Activated CD8-positive, alpha-beta T cell treated with anti-CD3 and anti-CD28 coated beads, Interleukin-2, amount 10 ng/mL, durations not matched to agents 7 days and 5 days (primary cell): ENCODE measurements at places on chromosomes 7 and 10.

DNA sequence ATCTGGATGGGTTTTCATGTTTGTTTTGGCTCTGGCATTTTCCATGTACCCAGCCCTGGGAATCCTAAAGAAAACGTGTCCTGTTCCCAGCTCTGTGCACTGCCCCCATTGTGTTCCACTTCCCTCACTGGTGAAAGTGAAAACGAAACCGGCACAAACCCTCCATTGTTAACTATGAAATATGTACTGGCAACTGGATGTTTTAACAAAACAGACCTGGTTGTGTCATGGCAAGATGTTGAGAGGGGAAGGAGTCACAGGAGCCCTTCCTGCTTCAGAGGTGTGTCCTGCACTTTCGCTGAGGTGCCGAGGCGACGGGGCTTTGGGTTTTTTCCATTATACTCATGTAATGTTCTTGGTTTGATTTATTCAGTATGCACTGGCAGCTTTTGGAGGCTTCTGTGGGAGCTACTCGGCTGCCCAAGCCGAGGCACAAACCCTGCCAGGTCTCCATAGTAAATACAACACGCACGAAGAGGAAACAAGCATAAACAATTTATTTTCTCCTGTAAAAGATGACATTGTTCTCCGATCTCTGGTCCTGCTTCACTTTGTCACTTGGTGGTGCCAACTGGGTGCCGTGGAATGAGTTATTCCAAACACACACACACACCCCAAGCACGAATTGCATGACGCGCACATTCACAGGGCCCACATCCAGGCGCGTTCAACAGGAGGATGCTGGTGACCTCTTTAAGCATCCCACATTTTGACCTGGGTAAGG lies 118.2 kb downstream of the CDK6 start:
- peak; percentile 82 for DNase-seq

DNA sequence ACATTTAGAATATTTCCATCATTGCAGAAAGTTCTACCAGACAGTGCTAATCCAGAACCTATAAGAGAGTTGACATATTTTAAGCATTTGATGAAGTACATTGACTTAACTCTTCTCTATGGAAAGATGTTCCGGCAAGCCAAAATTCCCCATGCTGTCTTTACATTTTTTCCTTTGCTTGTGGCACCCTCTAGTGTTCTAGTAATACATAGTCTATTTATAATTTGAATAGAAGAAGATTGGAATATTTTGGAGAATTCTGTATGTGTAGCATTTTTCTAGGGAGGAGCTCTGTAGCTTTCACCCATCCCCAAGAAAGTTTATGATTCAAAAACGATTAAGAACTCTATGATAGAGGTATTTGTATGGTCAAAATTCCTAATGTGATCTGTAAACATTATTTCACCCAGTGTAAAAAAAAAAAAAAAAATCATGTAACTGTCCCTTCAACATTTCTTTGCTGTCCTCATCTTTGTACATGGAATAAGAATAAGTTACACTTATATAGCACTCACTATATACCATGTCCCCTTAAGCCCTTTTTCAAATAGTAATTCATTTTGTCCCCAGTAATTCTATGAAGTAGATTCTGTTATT lies 33.2 kb downstream of the NRF1 start:
- DNase-seq = no peak

GRCh38 chr7:16137944-16138343 lies 283.4 kb downstream of the CRPPA start:
- DNase-seq = no peak

DNA sequence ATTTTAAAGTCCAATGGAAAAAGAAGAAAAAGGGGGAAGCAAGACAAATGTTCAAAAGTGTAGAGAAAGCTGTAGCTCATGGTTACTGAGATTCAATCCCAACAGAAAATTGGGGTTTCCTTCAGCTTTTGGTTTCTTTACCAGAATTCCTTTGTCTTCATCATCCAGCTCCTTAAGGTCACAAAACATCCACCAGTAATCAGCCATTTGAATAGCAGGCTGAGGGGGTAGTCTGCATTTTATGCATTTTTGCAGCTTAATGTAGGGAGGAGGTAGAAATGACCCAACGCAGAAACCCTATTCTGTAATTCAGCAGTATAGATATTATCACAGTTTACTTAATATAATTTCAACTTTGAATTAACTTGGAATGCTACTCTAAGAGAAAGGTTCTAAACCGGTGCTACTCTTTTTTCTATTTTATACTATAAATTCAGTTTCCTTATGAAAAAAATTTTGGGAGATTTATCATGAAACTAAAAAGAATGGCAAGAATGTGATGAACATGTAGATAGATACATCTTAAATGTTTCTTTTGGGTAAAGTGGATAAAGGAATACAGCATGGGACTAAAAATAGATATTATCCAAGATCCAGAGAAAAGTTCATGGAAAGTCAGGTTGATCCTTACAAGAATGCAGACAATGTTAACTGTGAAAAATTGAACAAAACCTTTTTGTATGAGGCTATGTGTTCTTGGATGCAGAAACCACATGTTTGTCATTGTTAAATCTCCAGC lies 596.9 kb downstream of the PHTF2 start:
- no peak for DNase-seq

- no peak for DNase-seq
These were observed 34.1 kb upstream of the RET start for GRCh38 chr10:43042503-43043341.

DNA sequence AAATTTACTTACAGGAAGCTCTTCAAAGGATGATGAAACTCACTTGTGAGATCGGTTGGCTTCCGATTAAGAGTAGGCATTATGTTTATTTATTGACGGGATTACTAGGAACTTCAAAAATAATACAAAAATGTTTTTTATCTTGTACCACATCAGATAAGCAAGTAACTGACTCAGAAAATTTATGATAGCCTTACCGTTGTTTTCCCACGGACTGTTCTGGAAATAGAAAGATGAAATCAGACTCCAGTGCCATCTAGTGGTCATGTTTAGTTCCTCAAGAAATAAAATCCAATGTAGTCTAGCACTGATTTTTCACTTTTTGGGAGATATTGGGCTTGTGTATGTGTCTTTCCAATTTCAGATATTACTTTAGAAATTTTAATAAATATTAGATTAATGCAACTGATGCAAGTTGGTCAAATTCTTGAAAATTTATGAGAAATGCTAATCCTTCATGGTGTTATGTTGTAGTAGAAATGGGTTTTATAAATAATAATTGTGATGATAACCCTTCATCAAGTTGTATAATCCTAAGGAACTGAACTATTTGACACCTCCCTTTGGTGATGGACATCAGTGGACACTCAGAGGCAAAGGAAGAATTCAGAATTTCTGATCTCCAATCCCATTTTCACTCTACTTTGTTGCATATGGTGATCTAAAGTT lies 168.8 kb downstream of the TMEM26 start:
- no peak for DNase-seq

DNA sequence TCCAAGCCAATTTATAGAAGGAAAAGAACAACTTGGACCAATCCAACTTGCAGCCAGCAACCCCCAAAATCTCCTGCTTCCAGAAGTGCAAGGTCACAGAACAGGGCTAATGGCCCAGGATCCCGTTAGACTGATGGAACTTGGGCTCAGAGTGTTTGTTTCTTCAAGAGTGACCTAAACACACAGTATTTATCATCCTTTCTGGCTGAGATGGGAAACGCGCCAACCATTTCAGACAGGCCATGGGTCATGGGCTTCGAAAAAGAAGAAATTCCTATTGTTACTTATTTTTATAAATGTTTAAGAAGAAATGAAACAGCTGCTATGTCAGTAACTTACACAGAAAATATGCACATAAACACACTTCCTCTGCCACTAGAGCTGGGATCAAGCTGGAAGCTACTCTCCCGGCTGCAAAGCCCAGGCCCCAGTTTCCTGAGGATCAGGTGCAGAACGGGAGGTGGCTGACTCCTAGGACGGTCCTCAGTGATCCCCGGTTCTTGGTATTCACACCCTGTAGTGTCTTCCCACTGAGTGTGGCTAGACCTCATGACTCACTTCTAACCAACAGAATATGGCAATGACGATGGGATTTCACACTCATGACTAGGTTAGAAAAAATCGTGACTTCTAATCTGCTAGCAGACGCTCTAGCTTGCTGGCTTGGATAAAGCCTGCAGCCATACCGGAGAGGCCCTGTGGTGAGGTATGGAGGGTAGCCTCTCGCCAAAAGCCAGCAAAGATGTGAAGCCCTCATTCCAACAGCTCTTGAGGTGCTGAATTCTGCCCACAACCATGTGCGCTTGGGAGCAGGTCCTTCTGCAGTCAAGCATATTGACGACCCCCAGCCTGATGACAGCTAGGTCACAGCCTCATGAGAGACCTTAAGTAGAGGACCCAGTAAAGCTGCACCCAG lies 60.2 kb downstream of the CHST15 start:
- no peak for DNase-seq

DNA sequence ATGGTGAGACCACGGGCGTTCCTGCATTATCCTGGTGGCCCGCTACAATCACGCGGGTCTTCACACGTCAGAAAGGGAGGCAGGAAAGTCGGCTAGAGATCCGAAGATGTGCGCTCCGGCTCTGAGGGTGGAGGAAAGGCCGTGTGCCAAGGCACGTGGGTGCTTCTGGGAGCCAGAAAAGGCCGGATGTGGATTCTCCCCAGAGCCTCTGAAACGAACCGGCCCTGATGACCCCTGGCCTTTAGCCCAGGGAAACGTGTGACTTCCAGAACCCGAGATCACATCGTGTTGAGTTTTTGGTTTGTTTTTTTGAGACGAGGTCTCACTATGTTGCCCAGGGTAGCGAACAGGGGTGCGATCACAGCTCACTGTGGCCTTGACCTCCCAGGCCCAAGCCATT lies 244.2 kb downstream of the ELFN1 start:
- DNase-seq = no peak

DNA sequence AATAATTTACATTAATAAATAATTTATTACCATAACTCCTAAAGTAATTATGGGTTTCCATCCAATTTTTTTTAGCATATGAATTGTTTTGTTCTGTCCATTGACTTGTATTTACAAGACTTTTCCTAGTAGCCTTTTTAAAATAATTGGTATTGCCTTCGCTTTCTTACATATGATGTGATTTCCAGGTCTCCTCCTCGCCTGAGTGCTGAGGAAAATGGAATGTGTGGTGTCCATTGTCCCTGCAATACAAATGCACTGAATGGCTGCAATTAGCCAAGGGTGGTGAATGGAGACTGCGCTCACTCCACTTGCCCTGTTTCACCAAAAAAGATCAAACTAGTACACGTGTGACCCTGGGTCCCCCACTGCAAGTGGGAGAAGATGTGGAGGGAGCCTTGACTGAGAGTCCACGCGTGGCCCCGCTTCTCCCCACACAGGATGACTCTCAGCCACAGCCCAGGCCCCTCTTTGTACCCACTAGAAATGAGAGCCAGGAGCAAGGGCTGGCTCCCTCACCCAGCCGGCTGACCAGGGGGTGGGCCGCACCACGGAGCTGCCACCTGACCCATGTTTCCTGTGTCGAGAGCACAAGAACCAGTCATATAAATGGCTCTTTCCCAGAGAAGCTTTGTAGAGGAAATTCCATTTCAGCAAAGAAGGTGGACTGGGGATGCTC lies 52.6 kb downstream of the FAM53B start:
- DNase-seq = no peak

DNA sequence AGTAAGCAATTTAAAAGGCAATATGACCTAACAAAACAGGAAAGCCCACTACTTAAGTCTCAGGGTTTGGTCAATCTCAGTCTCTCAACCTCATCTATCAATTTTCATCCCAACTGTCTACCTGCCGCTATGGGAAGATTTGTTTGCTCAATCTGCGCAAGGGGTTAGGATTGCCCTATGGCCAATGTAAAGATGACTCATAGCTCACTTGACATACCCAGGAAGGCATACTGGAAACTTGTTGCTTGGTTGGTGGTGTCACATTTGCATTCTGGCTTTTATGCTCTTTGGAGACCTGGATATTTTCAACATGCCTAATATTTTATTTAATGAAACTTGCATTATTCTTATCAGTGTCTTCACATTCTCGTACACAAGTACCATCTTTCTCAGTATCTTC lies 78.1 kb upstream of the TMEM196 start:
- no peak for DNase-seq

GRCh38 chr10:128377364-128377987 lies 251.3 kb upstream of the MKI67 start:
- no peak for DNase-seq

DNA sequence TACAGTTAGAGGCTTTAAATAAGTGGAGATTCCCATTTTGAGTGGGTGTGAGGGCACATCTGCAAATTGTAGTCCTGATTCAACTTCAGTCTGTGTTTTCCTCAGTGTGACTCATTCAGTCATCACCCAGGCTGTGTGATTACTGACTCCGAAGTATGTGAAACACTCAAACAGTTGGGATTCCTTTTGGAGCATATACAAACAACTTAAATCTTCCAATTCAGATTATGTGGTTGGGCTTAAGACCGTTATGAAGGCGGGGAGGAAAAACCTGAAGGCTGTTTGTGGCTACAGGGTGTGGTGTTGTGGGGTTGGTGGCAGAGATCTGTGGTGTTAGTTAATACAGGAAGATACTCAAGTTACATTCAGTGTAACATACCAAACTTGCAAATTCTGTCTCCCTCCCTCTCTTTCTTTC lies 259.7 kb upstream of the FERD3L start:
- DNase-seq = no peak

GRCh38 chr7:118140468-118140867 lies 43.5 kb upstream of the LSM8 start:
- DNase-seq = no peak

DNA sequence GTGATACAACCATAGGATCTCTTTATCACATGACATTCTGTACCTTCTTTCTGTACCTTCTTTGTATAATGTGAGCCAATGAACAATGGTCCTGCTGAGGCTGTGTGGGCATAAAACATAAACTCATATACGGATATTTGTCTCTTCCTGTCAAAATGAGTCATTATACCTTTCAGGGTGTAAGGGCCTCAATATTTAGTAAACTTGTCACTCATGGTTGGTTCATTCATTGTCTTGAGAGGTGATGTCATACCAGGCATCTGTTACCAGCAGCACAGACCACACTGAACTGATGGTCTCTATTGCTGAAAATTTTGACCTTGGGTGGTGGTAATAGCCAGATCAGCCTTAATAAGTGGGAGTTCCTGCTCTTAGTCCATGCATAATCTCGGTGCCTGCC lies 287.6 kb upstream of the TPK1 start:
- DNase-seq = no peak

DNA sequence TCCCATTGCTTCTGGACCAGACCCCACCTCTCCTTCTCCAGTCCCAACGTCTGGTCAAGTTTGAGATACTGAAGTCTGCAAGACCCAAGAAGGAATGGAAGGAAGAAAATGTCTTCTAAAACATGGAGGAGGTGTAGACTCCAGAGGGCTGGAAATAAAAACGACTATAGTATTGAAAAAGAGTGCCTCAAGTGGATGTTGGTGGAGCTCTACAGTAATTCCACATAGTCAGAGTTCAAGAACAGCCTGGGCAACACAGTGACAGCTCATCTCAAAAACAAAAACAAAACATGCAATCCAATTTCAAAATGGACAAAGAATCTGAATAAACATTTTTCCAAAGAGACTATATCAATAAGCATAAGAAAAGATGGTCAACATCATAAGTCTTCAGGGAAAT lies 2.3 kb upstream of the PCGF6 start:
- DNase-seq = no peak

DNA sequence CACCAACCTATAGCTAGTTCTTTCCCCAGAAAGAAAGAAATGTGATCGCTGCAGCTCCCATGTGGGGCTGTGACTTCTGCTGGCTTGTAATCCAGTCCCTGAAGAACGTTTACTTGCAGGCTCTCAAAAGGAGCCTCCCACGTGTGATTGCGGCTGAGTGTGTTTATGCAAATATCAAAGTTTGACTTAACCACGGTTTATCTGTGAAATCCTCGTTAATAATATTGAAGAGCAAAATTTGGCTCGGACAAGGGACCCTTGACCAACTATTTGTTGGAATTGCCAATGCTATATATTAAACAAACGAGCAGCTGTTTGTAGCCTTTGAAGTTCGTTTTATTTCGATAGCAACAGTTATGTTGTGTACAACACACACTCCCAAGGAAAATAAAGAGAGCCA lies 470.1 kb upstream of the NRP1 start:
- no peak for DNase-seq
